ENCODE measurements at places on chromosomes 16 and 17.

DNA sequence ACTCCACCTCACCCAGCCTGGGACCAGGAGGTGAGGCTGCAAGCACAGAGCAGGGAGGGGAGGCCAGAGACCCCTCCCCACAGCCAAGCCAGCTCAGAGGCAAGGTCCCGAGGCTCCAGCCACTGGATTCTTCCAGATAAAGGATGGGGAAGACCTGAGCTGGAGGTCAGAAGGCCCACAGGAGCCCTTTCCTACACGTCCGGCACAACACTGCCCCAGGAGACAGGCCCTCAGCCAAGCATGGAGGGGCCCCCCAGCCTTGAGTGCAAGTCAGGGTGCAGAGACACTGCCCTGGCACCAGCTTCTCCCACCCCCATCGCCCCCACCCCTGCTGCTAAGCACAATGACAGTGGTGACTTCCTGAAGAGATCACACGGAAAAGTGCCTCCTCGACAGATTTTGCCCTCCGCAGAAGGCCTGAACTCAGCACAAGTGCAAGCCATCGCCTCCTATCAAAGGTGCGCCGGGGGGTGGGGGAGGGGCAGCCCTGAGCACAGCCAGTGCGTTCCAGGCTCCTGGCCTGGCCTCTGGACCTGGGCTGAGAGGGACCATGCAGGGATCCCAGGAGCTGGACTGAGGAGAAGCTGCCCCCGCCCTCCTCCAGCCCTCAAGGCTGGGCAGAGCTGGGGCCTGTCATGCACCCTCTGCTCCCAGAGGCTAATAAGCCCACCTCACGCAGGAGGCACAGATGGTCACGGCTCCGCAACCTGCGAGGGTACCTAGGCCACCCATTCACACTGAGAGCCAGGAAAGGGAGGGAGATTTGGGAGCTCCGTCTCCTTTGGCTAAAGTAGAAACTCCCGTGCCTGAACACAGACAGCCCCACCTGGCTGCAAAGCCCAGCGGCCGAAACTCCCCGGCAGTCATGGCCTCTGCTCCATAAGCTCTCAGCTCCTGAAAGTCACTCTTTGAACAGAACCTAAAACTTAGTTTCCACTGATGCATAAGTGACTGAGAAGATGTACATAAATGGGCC lies 2.7 kb downstream of the MAFG start:
- no peak for DNase-seq

DNA sequence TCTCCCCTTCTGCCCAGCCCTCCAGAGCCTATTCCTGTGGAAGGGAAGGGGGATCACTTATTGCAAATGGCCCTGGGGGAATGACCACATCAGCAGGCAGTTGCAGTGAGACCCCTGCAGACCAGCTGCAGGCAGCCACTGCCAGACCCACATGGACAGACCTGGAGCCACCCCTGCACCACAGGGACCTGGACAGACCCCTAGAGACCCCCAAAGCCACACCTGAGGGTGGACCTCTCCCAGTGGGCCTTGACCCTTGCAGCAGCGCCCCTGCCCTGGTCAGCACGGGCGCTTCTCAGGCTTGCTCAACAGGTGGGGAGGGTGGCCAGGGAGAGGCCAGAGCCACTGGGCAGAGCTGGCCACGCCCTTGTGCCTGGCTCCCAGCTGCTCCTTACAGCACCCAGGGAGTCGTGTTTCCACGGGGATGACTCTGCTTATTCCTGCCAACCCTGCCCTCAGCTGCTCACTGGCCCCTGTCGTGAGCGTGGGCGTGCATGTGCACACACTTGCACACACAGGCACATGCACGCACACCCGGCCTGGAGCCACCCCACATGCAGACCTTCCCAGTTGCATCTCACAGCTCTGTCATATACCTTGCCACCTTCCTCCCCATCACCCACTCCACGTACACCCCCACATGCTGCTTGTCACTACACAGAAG lies 1.3 kb upstream of the SCN4A start:
- DNase-seq, result peak; percentile 67

DNA sequence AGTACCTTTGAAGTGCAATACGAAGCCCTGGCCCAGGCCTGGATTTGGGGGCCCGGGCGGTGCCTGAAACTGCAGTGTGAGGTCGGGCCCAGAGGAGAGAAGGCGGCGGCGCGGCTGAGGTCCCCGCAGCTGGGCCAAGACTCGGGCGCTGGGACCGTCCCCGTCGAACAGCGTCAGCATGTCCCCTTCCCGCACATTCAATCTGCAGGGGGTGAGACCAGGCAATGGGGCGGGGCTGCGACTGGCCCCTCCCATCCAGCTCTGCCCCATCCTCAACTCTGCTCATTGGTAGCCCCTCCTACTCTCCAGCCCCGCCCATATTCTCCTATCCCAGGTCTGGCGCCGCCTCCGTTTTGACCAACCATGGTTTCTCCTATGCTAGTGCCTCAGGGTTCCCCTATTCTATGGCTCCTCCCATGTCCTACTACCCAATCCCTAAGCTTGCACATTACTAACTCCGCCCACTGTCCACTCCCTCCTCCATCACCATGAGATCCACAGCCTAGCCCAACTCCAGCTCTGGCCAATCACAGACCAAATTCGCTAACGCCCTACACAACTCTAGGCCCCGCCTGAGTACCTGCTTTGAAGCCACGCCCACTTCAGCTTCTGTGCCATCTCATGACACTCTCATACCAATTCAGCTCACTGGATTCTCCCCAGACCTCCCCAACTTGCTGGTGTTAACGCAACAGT lies 14.4 kb upstream of the CDIPT start:
- peak; percentile 38 for DNase-seq

DNA sequence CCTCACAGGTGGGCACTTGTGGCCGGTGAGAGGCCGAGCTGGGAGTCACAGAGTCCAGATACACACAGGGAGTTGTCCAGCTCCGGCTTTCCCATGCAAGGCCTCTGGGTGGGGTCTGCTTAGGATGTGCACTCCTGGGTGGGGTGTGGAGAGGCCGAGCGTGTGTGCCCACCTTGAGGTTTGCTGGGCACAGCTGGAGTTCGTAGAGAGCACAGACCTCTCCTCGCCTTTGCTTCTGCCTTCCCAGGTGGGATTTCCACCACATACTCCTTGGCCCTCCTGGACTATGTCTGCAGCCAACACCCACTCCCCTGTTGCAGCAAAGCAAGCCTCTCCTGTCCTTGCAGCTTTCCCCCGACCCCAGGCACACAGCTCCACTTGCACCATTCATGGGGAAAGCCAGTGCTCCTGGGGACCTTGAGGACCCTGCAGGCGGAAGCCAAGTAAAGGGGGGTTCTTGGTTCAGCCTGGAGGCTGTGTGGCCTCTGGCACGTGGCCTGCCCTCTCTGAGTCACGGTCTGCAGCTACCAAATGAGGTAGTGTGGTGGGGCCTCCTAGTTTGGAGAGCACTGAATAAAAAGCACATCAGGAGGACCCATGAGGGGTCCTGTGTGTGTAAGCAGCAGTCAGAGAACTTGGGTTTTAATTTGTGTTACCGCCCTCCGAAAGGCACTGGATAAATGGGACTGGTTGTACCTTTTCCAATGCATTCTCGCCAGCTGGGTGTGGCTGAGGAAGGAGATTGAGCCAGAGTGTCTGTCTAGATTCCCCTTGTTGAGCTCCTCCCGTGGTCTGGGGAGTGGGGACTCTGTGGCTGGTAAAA lies 31.5 kb downstream of the MPRIP start:
- peak; percentile 63 for DNase-seq

GRCh38 chr17:5184288-5184687 lies 7.4 kb downstream of the ZNF594 start:
- no peak for DNase-seq

- DNase-seq, result no peak
Measured at GRCh38 chr17:65025297-65025696, 31.2 kb downstream of the GNA13 start.

DNA sequence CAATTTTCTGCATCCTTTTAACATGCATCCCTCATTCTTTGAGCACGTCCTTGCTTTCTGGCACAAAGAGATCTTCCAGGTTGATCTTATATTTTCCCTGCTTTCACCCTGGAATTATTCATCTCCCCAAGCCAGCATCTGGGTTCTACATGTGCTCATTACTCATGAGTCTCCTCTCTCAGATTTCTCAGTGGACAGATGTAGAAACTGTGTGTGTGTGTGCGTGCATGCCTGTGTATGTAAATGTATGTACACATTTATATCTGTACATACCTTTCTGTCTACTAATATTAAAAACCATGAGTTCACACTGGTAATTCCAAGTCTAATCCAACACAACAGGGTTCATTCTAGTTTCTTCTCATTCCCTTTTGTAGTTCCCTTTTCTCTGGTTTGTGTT lies 41.9 kb upstream of the NSRP1 start:
- no peak for DNase-seq

DNA sequence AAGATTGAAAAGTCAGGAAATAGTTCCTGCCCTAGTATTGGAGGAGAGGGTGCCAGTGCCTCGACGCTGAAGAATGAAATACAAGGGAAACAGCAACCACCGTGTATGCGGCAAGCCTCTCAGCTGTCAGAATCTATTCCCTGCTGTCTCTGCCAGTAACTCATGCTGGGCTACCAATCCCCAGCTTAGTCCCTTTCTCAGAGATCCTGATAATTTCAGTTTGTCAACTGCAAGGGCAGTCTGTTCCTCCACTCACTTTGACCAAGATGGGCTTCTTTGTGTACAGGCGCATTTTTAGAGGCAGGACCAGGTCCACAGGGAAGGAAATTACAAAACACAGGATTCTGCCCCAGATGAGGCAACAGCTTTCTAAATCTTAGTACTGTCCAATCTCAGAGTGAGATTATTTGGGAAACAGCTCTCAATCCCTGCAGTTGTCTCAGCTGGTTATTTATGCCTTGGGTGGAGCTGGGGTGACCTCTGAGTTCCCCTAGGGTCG lies 1.3 kb downstream of the NQO1 start:
- peak; percentile 15 for DNase-seq

- peak; percentile 24 for DNase-seq
Measured at GRCh38 chr17:6070913-6071511, 833 bp downstream of the WSCD1 start.

- no peak for DNase-seq
Measured at GRCh38 chr16:68074850-68075555, 10.2 kb upstream of the NFATC3 start.

DNA sequence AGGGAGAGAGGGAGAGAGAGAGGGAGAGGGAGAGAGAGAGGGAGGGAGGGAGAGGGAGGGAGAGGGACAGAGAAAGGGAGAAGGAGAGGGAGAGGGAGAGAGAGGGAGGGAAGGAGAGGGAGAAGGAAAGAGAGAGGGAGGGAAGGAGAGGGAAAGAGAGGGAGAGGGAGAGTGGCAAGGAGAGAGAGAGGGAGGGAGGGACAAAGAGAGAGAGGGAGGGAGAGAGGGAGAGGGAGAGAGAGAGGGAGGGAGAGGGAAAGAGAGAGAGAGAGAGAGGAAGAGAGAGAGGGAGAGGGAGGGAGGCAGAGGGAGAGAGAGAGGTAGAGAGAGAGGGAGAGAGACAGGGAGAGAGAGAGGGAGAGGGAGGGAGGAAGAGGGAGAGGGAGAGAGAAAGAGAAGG lies 73.5 kb downstream of the AXIN2 start:
- DNase-seq, result no peak

DNA sequence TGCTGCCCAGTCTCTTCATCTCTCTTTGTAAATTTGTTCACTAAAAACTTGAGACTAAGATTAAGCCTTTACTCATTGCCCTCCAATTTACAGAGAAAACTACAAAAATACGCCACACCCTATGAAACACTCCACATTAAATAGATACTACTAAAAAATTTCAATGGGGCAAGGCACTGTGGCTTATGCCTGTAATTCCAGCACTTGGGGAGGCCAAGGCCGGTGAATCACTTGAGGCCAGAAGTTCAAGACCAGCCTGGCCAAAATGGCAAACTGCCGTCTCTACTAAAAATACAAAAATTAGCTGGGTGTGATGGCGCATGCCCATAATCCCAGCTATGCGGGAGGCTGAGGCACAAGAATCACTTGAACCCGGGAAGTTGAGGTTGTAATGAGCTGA lies 3.8 kb downstream of the UBE2O start:
- no peak for DNase-seq
